ENCODE measurements at places on chromosomes 16 and 17. TPM values are rescaled to one million over a fixed set of nuclear protein-coding genes. Genes with fewer than 3 reads are reported as not detected.

GRCh38 chr17:28261219-28261618 lies 57.8 kb upstream of the TMEM97 start:
- DNase-seq, result no peak

Gene MT1M
- total RNA-seq, result not detected

DNA sequence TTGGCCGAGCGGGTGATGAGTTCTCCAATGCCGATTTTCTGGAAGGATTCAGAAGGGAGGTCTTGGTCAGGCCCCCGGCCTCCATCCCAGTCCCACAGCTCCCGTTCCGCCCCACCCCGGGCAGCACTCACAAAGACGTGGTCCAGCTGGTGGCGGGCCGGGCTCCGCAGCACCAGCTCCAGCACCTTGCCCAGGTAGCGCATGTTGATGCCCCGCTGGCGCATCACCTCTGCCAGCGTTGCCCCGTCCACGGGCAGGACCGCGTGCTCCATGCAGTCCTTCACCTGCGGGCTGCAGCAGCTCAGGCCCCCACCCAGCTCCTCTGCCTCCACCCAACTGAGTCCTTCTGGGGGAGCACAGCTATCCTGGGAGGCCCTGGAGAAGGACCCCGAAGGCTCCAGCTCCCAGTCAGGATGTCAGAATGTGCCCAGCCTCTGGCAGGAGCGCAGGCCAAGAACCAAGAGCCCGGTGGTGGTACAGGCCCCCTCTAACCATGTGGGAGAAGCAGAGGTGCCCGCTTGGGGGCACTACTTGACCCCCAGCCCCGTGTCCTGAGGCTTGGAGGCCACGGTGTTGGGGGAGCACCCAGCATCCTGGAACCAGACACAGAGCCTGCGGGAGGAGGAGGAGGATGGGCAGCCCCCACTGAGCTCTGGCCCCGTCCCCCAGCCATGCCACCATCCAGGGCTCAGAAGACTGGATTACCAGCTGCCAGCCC lies 16.2 kb downstream of the CLUH start:
- DNase-seq, result no peak

Gene REXO5
- 10.8 TPM for total RNA-seq

DNA sequence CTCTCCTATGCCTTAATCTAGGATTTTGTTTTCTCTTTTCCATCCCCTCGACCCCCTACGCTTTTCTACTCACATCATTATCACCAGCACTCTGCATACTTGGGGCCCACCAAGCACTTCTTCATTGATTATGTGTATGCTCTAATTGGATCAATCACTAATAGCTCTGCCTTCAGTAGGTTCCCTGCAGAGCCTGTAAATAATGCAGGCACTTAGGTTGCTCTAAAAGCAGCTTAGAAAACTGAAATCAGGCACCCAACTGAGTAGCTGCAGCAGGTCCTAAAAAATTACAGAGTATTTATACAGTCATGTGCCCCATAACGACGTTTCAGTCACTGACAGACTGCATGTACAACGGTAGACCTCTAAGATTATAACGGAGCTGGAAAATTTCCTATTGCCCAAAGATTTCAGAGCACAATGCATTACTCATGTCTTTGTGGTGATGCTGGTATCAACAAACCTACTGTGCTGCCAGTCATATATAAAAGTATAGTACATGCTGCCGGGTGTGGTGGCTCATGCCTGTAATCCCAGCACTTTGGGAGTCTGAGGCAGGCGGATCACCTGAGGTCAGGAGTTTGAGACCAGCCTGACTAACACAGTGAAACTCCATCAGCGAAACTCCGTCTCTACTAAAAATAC lies 280.4 kb downstream of the HS3ST3B1 start:
- DNase-seq, result no peak

Gene DPEP2
- not detected for total RNA-seq

GRCh38 chr16:63447121-63447520 lies 1410.9 kb upstream of the CDH8 start:
- no peak for DNase-seq

- no peak for DNase-seq
These were observed 585 bp upstream of the KRT36 start for GRCh38 chr17:41490000-41490990.

DNA sequence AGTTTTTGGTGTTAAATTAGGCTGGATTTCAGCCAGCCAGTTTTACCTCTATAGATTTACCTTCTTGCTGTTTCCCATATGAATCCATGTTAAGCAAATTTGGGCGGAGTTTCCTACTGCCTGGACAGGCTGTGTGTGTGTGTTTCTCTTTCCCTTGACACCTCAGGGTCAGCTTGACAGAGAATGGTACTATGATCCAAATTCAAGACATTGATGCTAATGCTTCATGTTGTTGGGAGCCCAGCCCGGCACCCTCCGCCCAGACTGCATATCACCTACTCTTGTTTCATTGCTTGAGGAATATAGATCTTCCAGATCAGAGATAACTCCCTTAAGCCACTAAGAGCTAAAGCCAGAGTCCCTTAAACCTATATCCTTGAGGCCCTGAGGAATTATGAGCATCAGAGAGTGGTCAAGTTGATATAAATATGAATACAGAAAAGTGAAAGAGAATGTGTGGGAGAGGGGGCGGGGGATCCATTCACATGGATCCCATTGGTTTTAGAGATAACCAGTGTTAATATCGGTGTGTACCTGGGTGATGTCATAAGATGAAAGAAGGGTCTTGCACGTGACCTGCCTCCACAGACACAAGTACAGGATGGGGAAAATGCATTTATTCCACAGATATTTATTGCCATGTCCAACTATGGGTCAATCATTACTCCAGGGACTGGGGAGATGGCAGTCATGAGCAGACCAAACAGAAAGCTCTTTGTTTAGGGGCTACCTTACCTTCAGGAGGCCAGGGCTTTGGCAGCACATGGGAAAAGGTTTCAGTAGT lies 69.7 kb downstream of the WIPI1 start:
- no peak for DNase-seq

DNA sequence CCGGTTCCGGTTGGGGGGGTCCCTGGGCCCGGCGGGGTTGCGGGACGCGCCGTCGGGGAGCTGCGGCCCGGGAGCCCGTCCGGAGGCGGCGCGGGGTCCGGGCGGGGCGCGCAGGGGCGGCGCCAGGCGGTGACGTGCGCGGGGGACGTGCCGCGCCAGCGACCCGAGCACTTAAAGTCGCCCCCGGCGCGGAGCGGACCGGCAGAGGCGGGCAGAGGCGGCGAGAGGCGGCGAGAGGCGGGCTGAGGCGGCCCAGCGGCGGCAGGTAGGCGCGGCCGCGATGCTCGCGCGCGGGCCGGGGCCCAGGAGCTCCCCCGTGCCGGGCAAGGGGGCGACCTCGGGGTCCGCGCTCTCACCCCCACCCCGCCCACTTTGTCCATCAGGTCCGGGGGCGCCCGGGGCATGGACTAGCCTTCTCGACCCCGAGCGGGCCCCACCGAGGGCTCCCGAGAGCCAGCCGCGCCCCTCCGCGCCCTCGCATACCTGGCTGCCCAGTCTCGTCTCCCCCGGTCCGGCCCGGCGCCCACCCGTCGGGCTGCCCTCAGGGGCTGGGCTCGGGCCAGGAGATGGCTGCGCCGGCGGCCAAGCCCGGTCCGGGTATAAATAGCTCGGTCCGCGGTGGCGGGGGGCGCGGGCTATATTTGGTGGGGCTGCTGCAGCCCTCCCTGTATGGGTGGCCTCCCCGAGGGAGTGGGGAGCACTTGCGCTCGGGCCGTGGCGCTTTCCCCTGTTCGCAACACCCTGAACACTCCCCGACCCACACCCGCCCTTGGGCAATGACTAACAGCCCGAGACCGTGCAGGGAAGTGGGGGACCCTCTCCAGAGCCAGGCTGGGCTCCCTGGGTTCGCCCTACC lies at the start of gene SLC16A3:
TSS of gene SLC16A3 (plus strand) at position 201 of the 856 bp plus-strand sequence. CDS start 6,967 bp downstream, outside the sequence.
- peak; percentile 59 for DNase-seq

GRCh38 chr16:55571191-55571897 lies 4.9 kb downstream of the CAPNS2 start:
- DNase-seq, result no peak

Gene SMIM36
- not detected for total RNA-seq

All from Caki2 (cell line).